Cardiac fibroblast (primary cell): ENCODE measurements at places on chromosomes 5 and 9.
A peak's percentile ranks its signal among the peaks of the same experiment; 100 is the strongest.

GRCh38 chr5:171484460-171484899, 65.0 kb downstream of the FGF18 start:
- DNase-seq, result peak; percentile 38

DNA sequence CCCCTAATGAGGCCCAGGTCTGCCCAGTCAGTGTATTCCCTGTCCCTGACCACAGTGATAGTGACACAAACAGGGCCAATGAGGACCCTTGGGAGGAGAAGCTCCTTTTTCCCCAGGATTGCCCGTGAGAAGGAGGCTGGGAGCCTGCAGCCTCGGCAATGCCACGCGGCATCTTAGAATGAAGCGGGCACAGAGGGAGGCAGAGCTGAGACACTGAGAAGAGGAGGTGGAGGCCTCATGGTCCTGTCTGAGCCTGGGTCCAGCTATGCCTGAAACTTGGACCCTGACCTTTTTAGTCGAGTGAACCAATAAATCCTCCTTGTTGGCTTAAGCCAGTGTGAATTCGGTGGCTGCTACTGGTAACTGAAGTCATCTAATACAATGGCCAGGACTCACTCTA, 28.4 kb downstream of the STC2 start:
- DNase-seq, result no peak

DNA sequence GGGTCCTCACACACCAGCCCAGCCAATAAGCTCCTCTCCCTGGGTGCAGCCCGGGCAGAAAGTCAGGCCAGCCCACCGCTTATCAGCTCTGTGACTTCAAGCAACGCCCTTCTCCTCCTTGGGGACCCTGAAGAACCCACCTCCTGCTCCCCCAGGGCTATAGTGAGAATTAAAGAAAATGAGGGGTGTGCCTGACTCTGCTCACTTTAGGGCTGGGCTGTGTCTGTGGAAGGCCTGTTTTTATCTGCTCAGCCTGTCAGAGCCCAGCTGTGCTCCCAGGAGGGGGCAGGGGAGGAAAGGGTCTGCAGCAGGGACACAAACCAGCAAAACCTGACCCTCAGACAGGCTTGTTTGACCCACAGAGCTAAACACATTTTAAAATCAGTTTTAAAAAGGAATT, 3.9 kb downstream of the GPRIN1 start:
- no peak for DNase-seq

- peak; percentile 44 for DNase-seq
Measured at GRCh38 chr5:109825450-109825849, 135.7 kb downstream of the MAN2A1 start.

- no peak for DNase-seq
Measured at GRCh38 chr9:130022566-130023143, 20.3 kb downstream of the FNBP1 start.

GRCh38 chr9:82538634-82539033, 524.3 kb downstream of the RASEF start:
- DNase-seq, result no peak
